ENCODE measurements at places on chromosomes 12 and 14.

DNA sequence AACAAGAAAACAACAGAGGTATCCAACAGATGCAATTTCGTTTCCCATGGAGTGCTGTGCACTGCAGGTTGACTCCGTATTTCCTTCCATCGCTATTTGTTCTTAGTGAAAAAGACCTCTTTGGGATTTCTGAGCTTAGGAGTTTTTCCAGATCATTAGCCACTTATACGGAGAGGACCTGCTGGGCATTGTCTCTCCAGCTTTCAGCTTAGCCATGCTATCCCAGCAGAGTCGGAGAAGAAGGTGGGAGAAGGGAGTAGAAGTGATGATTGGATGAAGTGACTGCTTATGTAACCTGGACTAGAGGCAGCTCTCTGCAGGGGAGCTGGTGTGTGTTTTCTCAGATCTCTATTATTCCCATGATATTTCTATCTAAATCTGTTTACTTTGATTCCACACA is 737.7 kb downstream of the DIO2 start:
- DNase-seq = no peak

DNA sequence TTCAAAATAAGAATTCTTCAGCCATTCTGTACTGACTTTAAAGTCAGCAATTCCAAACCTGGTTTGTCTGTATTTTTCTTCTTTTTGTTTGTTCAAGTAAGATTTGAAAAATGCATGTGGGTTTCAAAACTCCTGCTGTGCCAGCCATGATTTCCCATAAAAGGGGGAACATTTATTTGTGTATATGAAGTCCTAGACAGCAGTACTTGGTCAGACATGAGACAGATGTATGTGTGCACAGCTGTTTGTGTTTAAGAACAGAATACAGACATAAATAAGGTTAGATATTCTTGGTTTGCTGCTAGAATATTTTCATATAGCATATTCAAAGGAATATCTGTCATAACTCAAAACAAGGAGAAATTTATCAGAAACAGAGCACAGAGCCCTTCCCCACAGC is 236.0 kb downstream of the ADAMTS20 start:
- no peak for DNase-seq

GRCh38 chr12:107163413-107163812 is 70.1 kb upstream of the CRY1 start:
- DNase-seq = no peak

GRCh38 chr14:24283796-24284460 is 12.5 kb upstream of the RABGGTA start:
- DNase-seq = no peak

- DNase-seq = no peak
These were observed 29.8 kb downstream of the GPRC5D start for GRCh38 chr12:12922191-12922616.

- no peak for DNase-seq
These were observed 46.2 kb upstream of the MEG3 start for GRCh38 chr14:100779691-100780080.

DNA sequence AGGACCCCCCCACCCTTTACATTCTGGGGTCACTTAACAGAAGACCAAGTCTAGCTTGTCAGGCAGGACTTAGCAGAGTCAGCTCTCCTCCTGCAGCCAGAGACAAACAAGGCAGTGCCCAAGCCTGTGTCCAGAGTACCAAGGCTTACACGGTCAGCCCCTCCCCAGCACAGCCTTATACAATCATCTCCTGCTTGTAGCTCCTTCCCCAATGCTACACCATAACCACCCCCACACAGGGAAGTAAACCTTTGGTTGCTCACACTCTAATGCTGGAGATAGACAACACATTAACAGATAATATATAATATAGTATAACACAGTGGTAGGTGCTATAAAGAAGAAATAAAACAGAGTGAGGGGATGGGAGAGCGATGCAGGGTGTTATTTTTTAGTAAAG is 175.4 kb upstream of the PWP1 start:
- DNase-seq = no peak

GRCh38 chr12:66279123-66279712 is 23.1 kb upstream of the HELB start:
- peak; percentile 16 for DNase-seq

DNA sequence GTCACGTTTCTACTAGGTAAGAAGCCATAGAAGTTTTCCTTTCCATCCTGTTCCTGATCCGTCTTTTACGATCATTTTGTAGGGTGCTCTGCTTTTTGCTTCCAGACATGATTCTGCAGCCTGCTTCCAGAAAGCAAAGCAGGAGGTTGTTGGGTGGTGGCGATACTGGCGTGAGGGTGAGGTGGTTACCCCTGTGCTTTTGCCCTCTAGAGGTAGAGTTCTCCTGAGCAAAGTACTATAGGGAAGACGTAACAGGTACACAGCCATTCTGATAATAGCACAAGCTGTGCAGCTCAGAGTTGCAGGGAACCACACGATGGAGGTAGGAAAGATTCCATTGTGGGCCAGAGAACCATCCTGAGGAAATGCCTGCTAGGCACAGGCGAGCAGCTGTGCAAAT is 186.0 kb downstream of the PAH start:
- no peak for DNase-seq

- no peak for DNase-seq
These were observed 78.7 kb downstream of the PRORP start for GRCh38 chr14:35201066-35201465.

GRCh38 chr12:4331842-4332241 is 10.8 kb downstream of the TIGAR start:
- DNase-seq = no peak

- DNase-seq = no peak
These were observed 329.8 kb upstream of the SFSWAP start for GRCh38 chr12:131380965-131381705.

DNA sequence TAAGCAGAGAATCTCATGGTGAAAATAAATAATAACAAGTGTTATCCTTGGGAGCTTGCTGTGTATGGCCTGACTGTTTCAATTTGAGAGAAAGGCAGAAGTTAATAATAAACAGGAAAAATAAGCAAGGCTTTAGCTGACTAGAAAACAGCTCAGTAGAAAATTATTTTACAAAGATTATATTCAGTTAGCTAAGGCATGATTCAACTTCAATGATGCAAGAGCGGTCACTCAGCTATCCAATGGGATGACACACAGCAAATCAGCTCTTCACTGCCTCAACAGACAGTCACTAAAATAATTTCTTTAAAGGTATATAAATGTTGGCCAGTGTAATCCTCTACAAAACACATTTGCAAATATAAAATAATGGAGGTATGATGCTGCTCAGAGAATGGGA is 18.6 kb downstream of the GSTZ1 start:
- no peak for DNase-seq

GRCh38 chr12:56017181-56017580 is 3.7 kb upstream of the IKZF4 start:
- DNase-seq = no peak

GRCh38 chr12:53596920-53597363 is 29.2 kb downstream of the ATF7 start:
- DNase-seq = no peak

DNA sequence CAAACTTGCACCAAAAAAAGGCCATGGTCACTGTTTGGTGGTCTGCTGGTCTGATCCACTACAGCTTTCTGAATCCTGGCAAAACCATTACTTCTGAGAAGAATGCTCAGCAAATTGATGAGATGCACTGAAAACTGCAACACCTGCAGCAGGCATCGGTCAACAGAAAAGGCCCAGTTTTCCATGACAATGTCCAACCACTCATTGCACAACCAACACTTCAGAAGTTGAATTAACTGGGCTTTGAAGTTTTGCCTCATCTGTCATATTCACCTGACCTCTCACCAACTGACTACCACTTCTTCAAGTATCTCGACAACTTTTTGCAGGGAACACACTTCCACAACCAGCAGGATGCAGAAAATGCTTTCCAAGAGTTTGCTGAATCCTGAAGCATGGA is 7.0 kb upstream of the DHRS2 start:
- DNase-seq = no peak

DNA sequence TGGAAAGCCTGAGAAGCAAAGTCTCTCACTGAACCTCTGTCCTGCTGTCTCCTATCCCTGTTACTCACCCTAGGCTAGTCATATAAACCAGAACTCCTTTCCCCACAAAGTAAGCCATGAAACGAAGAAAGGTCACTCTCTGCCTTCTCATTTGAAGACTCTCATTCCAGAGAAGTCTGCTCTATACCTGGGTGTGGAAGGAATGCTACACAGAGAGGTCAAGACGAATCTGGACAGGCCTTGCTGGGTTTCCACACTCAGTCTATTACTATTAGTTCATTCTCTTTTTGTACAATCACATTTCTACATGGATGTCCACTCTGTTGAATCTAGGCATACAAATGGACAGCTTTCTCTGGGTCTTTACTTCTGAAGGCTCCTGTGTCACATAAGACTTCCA is 2.4 kb upstream of the AEBP2 start:
- DNase-seq = no peak

GRCh38 chr14:61950340-61950739 is 188.1 kb downstream of the SNAPC1 start:
- DNase-seq = no peak

- DNase-seq = no peak
These were observed 89.2 kb downstream of the NUAK1 start for GRCh38 chr12:106049546-106049945.

DNA sequence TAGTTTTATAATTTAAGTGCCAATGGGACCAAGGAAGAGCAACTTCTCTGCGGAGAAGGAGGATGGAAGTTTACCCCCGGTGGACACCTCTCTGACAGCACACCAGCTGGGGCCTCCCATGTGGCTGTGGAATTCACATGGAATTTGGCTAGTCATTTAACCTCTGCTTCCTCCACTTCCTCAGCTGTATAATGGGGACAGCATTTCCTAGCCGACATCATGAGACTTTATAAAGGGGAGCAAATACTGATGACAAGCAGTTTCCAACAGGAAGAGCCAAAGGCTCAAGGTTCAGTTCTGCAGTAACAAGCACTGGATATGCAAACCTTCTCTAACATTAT is 7.5 kb downstream of the DUSP6 start:
- DNase-seq = no peak

- DNase-seq = no peak
These were observed 6.2 kb downstream of the OXA1L start for GRCh38 chr14:22772725-22773124.

GRCh38 chr14:87690076-87690613 is 302.8 kb downstream of the GALC start:
- DNase-seq = no peak

GRCh38 chr14:44586910-44587309 is 79.8 kb upstream of the FSCB start:
- DNase-seq = peak; percentile 96

DNA sequence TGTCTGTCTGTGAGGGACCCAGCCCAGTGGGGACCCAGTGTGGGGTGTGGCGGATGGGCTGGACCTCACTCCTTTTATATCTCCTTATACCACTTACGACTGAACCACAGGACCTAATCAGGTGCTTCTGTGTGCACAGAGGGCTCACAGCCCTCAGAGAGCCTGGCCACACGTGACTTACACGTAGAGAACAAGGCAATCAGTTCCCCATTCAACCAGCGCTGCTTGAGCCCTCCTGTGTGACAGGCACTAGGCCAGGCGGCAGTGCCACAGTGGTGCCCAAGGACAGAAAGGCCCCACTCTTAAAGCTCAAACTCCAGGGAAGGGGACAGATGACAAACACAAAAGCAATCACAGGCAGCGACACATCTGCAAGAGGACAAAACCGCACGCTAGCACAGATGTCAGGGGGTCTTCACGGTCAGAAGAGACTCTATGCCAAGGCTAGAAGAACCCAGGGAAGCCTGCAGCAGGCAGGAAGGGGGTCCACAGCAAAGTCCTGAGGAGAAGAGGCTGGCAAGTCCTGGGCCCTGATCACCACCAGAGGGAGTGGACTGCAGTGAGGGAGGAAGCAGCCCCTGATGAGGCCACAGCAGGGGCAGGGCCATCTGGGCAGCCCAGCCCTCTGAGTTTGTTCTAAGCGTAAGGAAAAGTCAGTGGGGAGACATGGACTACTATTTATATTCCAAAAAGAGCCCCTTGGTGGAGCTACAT is 39.3 kb downstream of the SETD3 start:
- no peak for DNase-seq

- no peak for DNase-seq
These were observed 162.5 kb upstream of the PDE3A start for GRCh38 chr12:20205854-20206253.

DNA sequence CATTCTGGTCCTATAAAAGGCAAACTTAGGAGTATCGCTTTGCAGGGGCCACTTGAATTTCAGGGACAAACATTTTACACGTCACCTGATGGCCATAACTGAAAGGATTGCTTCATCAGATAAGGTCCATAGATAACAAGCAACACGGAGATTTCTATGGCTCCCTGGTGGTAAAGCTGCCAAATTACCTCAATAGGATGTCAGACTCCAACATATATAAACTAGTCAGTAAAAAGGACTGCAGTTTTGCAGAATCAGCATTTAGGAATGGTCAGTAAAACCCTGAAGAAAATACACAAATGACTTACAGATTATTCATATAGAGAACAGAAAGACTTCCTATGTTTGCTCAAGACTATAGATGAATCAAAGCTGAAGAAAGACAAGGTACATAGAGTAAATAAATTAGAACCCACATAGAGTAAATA is 66.1 kb upstream of the GRIP1 start:
- DNase-seq = peak; percentile 82

DNA sequence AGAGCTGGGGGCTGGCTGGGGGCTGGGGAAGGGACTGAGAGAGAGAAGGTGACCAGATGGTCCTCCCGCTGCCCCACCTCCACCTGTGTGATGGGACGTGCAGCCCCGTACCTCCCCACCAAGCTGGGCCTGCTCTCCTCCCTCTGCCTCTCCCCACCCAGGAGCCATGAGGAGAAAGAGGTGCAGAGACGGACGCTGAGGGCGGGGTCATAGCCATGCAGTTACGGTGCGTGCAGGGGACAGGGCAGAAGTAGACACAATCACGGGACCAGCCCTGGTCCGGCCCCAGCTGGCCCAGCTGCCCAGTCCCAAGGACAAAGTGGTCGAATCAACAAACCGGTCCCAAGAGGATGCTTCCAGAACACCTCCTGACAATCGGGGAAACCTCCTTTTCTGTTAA is 33.2 kb downstream of the RFLNA start:
- no peak for DNase-seq

GRCh38 chr14:75559451-75560222 is 18.8 kb upstream of the FLVCR2 start:
- DNase-seq = no peak

- no peak for DNase-seq
These were observed 91.8 kb downstream of the PLXNC1 start for GRCh38 chr12:94240171-94240570.

GRCh38 chr14:97336816-97337215 is 539.6 kb downstream of the VRK1 start:
- no peak for DNase-seq

DNA sequence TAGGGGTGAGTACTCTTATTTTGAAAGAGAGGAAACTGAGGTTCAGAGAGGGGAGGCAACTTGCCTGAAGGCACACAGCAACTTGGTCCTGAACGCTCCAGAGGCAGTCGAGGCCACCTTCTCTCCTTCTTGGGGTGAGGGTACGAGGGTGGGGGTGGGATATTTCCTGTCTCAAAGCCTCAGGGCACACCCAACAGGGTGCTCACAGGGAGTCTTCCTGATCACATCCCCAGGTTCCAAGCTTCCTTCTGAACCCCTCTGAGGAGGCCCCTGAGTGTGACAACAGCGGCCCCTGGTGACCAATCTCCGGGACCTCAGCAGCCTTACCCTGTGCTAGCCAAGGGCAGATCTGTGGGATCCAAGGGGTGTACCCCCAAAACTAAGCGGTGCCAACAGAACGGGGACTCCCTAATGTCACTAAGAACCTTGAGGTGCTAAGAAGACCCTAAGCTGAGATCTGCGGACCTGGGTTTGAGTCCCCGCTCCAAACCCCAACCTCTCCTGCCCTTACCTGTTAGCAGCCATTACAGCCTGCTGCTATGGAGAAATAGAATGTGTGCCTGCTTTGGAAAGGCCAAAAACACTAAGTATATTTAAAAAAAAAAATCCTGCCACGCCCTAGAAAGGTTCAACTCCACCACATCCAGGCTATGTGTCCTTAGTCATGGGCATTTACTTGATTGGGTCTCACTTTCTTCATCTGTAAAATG is 57.9 kb downstream of the TRPV4 start:
- DNase-seq = peak; percentile 56
